Right cardiac atrium (tissue), 5 donors: ENCODE measurements at places on chromosomes 6 and 20.
A peak's percentile ranks its signal among the peaks of the same experiment; 100 is the strongest.

DNA sequence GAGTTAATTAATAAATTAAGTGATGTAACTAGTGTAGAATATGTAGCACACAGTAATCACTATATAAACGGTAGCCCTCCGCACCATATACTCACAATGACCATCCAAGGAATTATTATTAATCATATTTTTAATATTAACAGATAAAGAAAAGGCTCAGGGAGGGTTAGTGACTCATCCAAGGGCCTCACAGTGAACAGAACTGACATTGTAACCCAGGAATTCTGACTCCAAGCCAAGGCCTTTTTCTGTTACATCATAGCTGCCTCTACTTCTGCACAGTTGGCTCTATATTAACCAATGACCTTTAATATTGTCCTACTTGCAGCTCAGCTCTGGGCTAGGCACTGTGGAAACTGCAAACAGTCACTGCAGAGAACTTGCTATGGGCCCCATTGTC, 117.5 kb upstream of the SIRPG start:
- DNase-seq = no peak

- peak; percentile 74 for DNase-seq
Measured at GRCh38 chr6:33620158-33620855, 815 bp upstream of the ITPR3 start.

- DNase-seq = peak; percentile 49
Measured at GRCh38 chr6:9398071-9398766, 962.9 kb upstream of the SLC35B3 start.

DNA sequence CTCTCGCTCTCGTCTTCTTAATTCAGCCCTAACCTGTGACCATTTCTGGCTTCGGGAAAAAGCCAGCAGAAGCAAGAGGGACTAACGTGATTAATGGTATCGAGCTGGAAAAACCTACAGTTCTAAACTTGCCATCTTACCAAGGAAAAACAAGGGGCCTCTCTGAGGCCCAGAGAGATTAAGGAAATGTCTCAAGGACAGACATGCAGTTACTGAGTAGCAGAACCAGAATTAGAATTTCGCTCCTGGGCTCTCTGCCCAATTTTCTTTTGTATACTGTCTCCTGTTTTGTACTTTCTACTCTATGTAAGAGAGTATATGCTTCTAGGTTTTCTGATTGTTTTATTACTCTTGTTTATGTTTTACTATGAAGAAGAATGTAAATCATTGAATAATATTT, 67.8 kb upstream of the LTV1 start:
- DNase-seq = no peak

DNA sequence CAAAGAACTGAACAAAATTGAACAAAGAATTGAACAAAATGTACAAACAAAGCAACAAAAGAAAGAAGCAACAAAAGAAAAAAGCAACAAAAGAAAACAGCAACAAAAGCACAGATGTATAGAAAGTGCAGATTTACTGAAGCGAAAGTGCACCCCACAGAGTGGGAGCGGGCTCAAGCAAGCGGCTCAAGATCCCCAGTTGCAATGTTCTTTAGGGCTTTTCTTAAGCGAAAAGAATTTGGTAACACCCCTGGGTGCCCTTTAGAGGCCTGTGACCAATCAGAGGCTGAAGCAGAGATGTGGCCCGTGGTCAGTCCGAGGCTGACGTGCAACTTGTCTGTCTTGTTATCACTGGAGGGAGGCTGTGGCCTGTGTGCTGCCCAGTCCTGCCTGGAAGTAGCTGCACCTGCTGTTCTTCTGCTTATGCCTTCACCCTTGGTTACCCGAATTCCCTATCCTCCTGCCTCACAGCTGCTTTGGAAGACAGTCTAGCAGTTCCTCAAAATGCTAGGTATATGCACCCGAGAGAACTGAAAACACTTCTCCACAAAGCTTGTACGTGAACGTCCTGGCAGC, 13.2 kb upstream of the KIF25 start:
- no peak for DNase-seq

DNA sequence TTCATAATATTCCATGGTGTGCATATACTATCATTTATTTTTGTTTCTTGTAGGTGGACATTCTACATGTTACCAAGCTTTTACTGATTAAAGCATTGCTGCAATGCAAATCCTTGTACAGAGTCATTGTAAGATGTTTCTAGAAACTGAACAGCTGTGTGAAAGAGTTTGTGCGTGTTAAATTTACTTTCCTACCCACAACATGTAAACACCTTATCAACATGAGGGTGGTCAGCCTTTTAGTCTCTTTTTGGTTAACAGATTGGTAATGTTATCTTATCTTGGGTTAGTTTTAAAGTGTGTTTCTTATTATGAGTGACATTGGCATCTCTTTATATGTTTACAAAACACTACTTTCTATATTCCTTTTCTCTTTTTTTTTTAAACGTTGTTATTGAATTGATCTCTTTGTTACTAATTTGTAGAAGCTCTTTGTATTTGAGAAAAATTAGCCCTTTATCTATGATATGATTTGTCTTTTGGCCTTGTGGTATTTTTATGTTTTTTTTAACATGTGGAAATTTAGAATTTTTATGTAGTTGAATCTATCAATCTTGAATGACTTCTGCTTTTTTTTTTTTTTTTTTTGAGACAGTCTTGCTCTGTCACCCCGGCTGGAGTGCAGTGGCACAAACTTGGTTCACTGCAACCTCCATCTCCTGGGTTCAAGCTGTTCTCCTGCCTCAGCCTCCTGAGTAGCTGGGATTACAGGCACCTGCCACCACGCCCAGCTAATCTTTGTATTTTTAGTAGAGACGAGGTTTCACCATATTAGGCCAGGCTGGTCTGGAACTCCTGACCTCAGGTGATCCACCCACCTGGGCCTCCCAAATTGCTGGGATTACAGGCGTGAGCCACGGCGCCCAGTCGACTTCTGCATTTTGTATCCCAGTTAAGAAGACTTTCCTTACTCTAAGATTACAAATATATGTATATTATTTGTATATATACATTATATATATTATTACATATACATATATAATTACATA, 112.1 kb downstream of the TCP11 start:
- DNase-seq = no peak

- DNase-seq = no peak
Measured at GRCh38 chr6:129236001-129236517, 353.1 kb downstream of the LAMA2 start.

GRCh38 chr20:15976047-15976736, 597.1 kb downstream of the KIF16B start:
- DNase-seq = no peak

- no peak for DNase-seq
Measured at GRCh38 chr6:10082385-10082784, 332.5 kb downstream of the TFAP2A start.

- no peak for DNase-seq
Measured at GRCh38 chr6:144843701-144844100, 558.6 kb downstream of the UTRN start.

DNA sequence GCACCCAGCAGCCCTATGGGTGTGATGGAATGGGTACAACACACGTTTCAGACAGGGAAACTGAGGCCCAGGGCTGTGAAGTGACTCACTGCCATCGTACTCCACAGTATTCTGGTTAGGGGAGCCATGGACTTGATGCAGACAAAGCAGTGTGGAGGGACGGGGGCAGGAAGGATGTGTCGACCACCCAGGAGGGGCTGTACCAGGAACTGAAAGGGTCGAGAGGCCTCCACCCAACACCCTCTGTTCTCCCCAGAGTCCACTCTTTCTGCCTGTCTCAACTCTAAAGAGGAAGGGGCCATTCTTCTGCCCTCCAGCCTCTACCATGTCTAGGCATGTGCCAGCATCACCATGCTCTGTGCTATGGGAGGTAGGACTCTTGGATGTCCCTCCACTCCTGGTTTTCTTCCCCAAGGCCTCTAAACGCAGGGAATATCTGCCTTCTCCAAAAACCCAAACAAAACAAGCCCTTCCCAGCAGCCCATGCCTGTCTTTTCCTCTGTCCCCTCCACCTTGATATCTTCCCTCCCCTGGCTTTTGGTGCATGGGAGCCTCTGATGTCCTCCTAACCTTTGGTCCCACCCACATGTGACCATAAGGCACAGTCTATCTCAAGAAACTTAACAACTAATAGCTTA, 7.4 kb downstream of the SLC22A1 start:
- DNase-seq = no peak

- DNase-seq = peak; percentile 92
Measured at GRCh38 chr6:11241793-11242201, 9.3 kb upstream of the NEDD9 start.

DNA sequence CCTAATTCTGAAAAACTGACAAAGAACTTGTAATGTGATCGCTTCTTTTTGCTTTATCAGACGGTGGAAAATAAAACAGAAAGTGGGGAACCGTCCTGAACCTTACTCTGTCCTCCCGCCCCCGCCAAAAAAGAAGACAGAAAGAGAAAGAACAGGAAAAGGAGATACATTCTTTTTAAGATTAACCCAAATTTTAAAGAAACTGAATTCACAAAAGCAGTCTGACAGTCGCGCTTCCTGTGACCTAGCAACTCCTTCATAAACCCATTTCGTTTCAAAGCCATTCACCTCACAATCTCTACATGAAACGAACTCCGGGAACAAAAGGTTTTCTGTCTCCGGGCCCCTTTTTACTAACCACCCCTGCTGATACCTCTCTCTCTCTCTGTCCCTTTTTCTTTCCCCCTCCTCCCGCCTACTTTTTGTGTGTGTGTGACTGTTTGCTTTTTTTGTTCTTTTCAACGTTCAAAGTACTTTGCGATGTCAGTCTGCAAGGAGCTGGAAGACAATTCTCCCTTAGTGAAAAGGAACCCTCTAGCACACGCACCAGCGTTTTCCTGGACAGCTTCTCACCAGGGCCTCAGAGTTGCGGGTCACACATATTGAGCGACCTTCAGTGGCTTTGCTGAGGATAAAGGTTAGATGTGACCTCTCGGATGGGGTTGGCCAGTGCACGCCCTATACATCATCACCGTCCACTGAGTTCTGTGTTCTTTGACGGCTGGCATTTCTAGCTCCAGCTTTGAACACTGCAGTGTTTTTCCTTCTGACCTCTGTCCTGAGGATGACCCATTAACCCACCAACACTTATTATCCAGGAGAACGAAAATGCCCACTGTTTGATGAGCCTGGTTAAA, 530 bp upstream of the NEDD9 start:
- DNase-seq = no peak

GRCh38 chr6:21928827-21929226, 335.3 kb downstream of the SOX4 start:
- DNase-seq = no peak

DNA sequence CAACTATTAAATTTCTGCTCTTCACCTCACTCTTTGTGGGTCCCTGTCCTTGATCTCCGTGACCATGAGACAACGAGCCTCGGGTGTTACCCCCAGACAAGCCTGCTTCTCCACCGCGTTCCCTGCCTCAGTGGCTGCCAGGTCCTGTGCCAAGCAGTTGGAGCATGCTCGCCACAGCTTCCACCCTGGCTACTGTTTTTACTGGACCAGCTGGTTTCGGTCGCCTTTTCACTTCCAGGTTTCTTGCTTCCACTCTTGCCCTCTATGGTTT, 5.6 kb downstream of the TP53RK start:
- DNase-seq = no peak

DNA sequence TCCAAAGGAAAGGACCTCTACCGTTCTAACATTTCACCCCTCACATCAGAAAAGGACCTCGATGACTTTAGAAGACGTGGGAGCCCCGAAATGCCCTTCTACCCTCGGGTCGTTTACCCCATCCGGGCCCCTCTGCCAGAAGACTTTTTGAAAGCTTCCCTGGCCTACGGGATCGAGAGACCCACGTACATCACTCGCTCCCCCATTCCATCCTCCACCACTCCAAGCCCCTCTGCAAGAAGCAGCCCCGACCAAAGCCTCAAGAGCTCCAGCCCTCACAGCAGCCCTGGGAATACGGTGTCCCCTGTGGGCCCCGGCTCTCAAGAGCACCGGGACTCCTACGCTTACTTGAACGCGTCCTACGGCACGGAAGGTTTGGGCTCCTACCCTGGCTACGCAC, 18.8 kb downstream of the PRDM1 start:
- DNase-seq = no peak

GRCh38 chr6:153538491-153538890, 407.4 kb upstream of the RGS17 start:
- no peak for DNase-seq

DNA sequence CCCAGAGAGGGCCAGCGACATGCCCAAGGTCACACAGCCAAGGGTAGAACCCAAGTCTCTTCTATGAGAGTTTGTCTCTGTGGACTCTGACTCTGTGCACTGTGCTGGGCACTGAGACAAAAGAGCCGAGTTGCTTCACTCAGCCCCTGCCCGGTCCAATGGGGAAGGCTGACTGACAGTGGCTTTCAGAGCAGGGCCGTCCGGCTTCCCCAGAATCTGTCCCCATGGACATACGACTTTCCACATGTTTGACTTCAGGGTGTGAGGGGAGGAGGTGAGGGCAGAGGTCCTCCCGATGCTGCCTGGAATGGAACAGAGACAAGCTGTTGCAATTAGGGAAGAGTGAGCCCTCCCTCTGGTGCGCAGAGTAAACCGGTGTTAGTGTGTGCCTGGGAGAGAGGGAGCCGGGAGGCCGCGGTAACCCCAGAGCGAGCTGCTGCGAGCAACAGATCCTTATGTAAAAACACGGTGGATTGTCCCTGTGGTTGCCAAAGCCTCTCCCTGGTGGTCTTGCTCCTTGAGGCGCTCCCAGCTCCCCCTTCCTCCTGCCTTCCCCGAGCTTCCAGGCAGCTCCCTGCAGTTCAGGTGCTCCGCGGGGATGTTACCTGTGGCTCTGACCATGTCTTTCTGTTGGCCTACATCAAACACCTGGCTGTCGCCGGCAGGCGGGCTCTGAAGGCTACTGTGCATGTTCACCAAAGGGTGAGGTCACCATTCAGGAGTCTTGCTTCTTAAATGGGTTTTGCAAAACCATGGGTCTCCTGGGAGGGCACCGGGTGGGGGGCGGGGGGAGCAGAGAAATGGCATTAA, 672 bp downstream of the SIRPA start:
- DNase-seq = peak; percentile 77

DNA sequence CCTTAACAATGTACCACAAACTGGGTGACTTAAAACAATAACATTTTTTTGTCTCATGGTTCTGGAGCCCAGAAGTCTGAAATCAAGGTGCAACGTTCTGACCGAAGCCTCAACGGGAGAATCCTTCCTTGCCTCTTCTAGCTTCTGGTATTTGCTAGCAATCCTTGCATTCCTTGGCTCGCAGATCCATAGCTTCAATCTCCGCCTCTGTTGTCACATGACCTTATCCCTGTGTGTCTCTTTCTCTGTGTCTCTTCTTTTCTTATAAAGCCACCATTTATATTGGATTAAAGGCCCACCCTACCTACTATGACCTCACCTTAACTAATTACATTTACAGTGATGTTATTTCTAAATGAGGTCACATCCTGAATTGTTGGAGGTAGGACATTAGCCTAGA, 37.2 kb upstream of the DOK5 start:
- no peak for DNase-seq

- DNase-seq = no peak
Measured at GRCh38 chr6:165508321-165508869, 154.6 kb downstream of the PDE10A start.

- no peak for DNase-seq
Measured at GRCh38 chr6:163708466-163708865, 293.9 kb downstream of the QKI start.
